ENCODE measurements at places on chromosomes 11 and 22. TPM values are rescaled to one million over a fixed set of nuclear protein-coding genes. Genes with fewer than 3 reads are reported as not detected.
A peak's percentile ranks its signal among the peaks of the same experiment; 100 is the strongest.

DNA sequence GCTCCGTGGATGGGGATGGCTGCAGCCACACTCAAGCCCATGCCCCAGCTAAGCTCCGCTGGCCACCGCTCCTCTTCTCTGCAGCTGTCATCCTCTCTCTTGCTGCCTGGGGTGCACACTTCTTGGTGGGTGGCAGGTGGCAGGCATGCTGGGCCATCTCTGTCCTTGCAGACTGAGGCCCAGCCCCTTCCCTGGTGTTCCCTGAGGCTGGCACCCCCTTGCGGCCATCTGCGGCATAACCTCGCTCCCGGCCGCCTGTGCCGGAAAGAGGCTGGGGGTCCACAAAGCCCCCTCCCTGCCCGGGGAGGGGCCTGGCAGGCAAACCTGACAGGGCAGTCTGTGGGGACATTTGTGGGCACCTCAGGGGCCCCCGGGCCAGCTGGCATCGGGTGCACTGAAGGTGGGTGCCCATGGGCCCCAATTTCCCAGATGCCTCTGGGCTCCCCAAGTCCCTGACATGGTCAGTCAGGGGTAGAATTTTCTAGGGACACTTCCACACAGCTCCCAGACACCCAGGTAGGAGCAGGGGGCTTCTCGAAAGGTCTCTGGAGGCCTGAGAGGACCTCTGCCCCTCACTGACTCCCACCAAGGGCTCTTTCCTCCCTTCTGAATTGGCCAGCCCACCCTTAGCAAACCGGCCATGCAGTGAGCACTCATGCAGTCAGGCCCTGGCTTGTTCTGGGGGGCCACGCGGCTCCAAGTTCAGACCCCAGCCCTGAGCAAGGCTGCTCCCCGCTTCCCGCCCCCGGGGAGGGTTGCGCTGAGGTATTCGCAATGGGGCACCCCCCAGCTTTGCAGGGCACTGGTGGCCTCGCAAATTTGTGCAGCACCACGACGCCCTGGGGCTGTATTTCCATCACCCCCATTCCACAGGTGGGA is 23.5 kb upstream of the TH start:
- DNase-seq, result peak; percentile 77

- DNase-seq, result no peak
Measured at GRCh38 chr22:27588268-27588667, 213.3 kb downstream of the MN1 start.

Gene SAA1
- total RNA-seq, result not detected

Gene KRTAP5-8
- total RNA-seq, result not detected

GRCh38 chr11:11293798-11294550 is 59.1 kb downstream of the CSNK2A3 start:
- DNase-seq, result no peak

Gene OR10V1
- not detected for total RNA-seq

- no peak for DNase-seq
Measured at GRCh38 chr11:6648501-6648900, 7.1 kb downstream of the DCHS1 start.

GRCh38 chr22:30910358-30910757 is 58.2 kb downstream of the MORC2 start:
- peak; percentile 23 for DNase-seq

Gene POTEH
- not detected for total RNA-seq

GRCh38 chr11:45333001-45333971 is 47.1 kb upstream of the SYT13 start:
- DNase-seq, result peak; percentile 43

Gene ALDH3B2
- not detected for total RNA-seq

Gene UQCR10
- 218 TPM for total RNA-seq

- no peak for DNase-seq
Measured at GRCh38 chr11:72327606-72328005, 83.6 kb upstream of the PHOX2A start.

GRCh38 chr11:69950120-69950519 is 128.0 kb upstream of the ANO1 start:
- no peak for DNase-seq

Gene CPT1A
- total RNA-seq, result 39.2 TPM

DNA sequence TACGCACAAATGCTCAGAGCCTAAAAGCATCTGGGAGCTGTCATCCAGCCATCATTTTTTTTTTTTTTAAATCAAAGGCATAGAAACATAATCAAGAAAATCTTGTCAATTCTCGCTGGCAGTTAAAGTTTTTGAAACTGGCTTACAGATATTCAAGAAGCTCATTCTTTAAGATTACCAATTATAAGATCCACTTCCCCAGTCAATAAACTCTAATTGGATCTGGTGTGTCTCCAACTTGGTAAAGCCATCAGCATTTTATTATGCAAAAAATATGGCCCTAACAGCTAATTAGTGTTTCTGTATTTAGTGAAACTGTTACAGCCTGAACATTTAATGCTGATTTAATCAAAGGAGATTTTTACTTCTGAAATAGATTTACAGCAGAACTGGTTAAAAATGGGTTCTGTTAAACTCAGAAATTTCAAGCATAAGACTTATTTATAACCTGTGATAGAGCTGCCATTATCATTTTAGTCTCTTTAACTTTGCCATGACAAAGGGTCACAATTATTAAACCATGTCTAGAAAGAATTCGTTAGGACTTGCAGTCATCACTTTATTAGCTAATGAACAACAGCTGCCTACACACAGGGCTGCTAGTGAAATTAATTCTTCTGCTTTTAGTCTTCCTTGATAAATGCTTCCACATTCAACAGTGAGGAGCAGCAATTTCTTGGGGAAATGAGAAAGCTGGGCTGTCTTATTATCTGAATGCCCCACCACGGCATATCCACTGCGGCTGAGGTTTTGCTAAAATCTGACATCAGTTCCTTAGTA is 176.4 kb upstream of the PITPNB start:
- DNase-seq, result no peak

Gene PMM1
- 23.3 TPM for total RNA-seq

- no peak for DNase-seq
Measured at GRCh38 chr22:47259049-47259448, 496.6 kb downstream of the TBC1D22A start.

Gene ADAMTS15
- 1.2 TPM for total RNA-seq

Gene ZBTB44
- total RNA-seq, result 10.2 TPM

- DNase-seq, result peak; percentile 31
Measured at GRCh38 chr22:32333141-32333768, 24.4 kb upstream of the RFPL3 start.

DNA sequence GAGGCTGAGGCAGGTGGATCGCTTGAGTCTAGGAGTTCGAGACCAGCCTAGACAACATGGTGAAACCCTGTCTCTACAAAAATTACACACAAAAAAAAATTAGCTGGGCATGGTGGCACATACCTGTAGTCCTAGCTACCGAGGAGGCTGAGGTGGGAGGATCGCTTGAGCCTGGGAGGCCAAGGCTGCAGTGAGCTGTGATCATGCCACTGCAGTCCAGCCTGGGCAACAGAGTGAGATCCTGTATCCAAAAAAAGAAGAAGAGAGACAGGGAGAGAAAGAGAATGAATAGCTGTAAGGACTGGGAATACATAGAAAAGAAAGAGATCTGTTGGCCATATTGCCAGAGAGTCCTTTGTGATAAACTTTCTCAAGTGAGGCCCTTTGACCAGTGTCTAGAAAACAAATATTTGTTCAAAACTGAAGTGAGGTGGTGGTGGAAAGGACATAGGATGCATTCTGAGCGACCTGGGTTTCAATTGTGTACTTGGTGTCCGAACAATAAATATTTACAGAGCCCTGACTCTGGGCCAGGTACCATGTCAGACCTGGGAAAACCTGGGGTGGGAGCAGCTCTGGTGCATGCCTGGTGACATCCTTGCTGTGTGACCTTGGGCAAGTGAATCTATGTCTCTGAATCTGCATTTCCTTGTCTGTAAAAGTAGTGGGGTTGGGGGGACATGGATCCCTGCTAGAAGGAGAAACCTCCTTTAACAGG is 89.6 kb upstream of the CRYBB3 start:
- DNase-seq, result no peak

Data from SJSA1 (cell line).